B cell (primary cell): ENCODE measurements at places on chromosomes 3 and 15.

GRCh38 chr3:189195302-189195701 lies 23.5 kb downstream of the TPRG1 start:
- DNase-seq: no peak

DNA sequence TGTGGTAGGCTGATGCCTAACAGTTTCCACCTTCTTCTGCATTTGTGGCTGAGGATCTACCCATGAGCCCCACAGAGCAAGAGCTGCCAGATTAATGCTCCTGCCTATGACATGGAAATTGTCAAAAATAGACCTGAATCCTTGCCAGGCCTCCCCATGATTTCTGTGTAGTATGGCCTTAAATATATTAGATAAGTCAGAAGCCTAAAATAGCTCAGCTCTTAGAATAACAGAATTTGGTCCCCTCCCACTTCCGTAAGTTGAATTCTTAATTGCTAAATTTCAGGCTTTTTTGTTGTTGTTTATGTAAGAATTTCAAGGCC lies 129.0 kb downstream of the SERPINI1 start:
- no peak for DNase-seq

DNA sequence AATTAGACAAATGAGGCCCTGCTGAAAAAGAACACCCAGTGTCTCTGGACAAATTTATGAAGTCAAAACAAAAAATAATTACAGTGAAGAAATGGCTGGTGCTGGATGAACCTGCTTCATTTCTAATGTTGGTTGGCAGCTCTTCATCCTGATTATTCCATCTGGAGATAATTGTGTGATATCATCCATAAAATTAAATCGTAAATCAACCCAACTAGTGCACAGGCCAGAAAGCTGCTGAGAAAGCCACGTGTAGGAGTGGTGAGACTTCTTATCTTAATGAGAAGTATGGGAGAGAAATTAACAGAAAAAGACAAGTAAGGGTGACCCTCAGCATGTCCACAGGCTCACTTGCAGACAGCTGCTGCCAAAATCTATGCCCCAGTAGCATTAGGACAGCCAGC lies 465.2 kb upstream of the TGFBR2 start:
- no peak for DNase-seq

DNA sequence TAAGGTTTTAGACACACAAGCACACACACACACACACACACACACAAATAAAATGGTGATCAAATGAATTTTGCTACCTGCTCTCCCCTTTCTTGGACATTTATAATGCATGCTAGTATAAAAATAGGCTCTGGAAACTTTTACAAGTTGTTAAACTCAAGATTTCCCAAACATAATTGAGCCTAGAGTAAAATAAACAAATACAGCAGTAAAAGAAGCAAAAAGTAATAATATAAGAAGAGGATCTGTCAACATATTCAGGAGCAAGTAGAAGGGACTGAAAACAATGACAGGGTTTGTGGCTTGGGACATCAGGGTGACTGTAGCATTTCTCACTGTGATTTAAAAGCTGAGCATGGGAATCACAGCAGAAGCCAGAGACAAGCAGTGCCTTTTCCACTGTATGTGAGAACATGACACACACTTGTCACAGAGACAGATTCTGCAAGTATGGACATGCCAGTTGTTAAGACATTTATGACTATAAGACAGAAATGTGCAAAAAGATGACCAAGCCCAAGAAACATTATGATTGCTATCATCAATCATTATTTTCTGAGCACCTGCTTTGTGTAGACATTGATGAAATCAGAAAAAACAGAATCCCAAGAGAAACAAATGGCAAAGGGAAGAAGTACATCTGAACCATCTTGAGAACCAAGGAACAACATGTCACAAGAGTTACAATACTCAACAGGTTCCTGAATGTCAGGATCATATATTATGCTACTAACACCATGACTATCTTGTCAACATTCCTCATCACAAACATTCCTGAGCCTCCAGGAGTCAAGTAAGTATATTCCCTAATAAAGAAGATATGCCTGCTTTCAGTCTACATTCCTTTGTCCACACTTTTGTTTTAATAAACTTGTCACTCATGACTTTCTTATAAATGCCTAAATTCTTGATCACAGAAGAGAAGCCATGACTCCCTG lies 7.1 kb downstream of the THRB start:
- DNase-seq: no peak

DNA sequence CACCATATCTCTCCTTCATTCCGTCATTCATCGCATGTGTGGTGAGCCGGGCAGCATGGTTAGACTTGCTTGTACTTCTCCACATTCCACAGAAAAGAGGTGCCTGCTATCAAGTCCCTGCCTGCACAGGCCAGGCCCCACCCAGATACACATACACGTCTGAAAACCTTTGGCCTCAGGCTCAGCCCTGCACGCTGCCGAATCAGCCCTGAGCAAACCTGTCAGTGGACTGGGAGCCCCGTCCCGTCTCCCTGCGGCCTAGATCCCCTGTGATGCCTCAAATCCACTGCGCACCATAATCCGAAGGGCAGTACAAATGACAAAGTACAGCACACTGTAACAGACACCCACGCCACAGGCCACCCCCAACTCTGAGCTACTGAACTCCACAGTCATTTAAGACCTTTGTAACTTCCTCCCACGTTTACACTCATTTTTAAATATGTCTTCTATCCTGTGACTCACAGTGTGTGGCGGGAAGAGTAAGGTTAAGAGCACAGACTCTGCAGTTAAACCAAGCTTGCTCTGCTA lies 67.1 kb downstream of the MB21D2 start:
- DNase-seq: no peak

- no peak for DNase-seq
Measured at GRCh38 chr3:73784686-73785392, 160.1 kb upstream of the PDZRN3 start.

- DNase-seq: no peak
Measured at GRCh38 chr3:98920166-98920565, 18.7 kb upstream of the DCBLD2 start.

- DNase-seq: no peak
Measured at GRCh38 chr3:189577050-189577951, 53.9 kb upstream of the TP63 start.

DNA sequence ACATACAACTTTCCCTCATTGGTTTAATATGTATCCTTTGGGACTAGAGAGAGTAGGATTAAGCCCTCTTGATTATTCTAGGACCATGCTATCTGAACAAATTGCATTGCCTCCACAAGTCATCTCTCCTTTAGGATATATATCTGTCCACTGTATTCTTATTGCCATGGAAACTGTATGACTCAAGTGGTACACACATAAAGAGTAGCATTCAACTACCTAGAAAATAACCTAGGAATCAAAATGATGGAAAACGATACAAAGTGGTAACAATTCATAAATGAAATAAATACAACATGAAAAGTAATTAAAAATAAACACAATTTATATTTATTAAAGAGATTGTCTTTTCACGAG lies 212.1 kb upstream of the P2RY1 start:
- DNase-seq: no peak

DNA sequence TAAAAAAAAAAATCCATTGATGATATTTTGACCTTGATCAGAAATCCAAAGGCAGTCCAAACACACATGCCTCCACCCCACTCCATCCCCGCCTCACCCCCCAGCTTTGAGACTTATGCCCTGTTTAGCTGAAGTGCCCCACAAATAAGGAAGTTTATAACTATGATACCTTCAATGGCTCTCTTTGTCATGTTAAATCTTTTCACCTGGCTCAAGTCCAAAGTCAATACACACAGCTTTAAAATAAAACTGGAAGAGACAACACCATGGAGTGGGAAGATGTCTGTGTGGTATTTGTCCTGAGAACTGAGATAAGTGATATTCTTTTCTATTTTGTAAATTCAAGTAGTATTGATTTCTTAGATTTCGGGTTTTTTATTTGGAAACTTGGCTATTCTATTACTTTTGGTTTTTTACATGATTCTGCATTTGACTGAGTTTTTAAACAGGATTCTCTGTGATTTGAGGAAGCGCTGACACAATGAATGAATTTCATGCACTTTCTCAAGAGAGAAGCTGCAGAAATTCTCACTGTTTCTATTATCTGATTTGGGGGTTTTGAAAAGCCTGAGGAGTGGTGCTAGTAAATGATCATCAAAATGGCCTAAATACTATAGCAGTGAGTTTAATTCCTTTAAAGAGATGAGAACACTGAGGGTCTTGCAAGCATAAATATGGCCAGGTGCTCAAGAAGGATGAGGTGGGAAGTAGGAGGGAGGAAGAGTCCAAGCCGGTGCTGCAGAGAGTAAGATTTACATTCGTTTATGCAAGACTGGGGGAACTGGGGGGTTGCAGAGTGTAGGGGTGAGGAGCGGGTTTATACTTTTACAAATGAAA lies 5.2 kb downstream of the FOXB1 start:
- no peak for DNase-seq

GRCh38 chr3:128383316-128384235 lies 83.1 kb downstream of the DNAJB8 start:
- DNase-seq: no peak

- no peak for DNase-seq
Measured at GRCh38 chr3:11226042-11226370, 46.2 kb upstream of the ATG7 start.

DNA sequence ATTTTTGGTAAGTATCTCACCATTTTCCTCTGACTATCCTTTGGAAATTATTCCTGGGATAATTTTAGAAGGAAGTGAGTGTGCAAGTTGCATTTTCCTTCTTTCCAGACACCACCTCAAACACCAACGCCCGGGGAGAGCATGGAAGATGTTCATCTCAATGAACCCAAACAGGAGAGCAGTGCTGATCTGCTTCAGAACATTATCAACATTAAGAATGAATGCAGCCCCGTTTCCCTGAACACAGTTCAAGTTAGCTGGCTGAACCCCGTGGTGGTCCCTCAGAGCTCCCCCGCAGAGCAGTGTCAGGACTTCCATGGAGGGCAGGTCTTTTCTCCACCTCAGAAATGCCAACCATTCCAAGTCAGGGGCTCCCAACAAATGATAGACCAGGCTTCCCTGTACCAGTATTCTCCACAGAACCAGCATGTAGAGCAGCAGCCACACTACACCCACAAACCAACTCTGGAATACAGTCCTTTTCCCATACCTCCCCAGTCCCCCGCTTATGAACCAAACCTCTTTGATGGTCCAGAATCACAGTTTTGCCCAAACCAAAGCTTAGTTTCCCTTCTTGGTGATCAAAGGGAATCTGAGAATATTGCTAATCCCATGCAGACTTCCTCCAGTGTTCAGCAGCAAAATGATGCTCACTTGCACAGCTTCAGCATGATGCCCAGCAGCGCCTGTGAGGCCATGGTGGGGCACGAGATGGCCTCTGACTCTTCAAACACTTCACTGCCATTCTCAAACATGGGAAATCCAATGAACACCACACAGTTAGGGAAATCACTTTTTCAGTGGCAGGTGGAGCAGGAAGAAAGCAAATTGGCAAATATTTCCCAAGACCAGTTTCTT lies 3.9 kb downstream of the NFKBIZ start:
- DNase-seq: no peak

DNA sequence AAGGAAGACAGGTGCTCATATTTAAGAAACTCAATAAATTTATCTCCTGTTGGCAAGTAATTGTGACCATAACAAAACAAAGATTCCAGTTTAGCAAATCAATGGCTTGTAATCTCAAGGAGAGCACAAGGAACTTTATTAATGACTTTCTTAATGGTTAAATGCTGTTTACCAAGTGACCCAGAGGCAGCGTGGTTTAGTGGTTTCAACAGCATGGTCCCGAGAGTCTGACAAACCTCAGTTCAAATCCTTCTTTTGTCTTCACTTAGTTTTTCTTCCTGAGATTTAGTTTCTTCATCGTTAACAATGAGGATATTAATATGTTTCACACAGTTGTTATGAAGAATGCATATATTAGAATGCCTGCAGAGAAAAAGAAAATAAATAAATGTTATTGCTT lies 212.6 kb downstream of the KCNMB2 start:
- DNase-seq: no peak

DNA sequence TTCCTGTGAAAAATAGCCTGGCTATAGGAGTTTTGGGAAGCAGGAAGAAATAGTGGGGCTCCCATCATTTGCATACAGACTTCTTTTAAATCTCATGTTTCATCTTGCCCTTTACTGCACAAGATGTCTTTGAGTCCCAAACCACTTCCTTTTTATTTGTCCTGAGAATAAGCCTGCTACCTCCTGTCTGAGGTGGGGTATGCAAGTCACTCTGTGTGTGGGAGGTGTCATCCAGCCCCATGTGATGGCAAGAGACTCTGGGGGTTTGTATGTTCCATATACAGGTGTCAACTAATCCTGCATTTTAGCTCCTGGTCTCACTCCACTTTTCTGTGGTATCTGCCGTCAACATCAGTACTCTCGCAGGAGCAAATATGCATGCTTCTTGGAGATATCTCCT lies 102.0 kb downstream of the OTOL1 start:
- DNase-seq: no peak
